ENCODE measurements at places on chromosomes 7 and 10.

DNA sequence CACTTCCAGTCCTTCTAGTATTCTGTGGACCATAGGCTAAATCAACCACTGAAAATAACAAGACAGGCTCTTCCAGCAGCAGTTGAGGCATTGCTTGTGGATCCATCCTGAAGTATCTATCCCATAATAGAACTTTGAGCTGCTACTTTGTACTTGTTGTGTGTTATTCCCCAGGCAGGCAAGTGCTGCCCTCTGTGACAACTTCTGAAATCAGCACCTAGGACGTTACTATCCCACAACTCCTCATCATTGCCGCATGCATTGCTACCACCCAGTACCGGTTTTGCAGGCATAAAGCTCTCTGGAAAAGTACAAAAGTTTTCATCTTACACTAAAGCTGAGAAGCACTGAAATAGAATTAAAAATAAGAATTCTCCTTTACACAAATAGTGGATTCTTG lies 145.3 kb downstream of the HTR7 start:
- no peak for DNase-seq

- DNase-seq = no peak
Observed at GRCh38 chr10:49690698-49691356, 11.4 kb downstream of the C10orf53 start.

DNA sequence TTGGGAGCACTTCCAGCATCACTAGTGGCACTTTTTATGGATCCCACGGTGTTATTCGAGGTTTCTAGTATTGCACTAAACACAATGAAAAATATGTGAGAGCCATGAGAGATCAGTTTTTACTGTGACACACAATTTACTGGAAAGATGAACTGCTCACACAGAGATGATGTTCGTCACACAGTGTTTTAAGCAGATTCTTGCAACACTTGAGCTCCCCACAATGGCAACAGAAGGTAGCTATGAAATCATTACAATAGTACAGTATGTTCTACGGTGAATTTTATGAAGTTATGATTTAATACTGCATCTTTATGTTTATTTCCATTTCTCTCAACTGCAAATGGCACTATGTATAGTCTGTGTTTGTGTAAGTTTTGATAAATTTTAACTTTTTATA lies 27.4 kb upstream of the ENTPD1 start:
- DNase-seq = no peak

- DNase-seq = no peak
Observed at GRCh38 chr10:43772171-43772570, 123.5 kb upstream of the ZNF32 start.

- DNase-seq = no peak
Observed at GRCh38 chr10:102497545-102497944, 5.0 kb downstream of the ACTR1A start.

GRCh38 chr7:75567948-75568595 lies 76.0 kb downstream of the SPDYE5 start:
- no peak for DNase-seq

DNA sequence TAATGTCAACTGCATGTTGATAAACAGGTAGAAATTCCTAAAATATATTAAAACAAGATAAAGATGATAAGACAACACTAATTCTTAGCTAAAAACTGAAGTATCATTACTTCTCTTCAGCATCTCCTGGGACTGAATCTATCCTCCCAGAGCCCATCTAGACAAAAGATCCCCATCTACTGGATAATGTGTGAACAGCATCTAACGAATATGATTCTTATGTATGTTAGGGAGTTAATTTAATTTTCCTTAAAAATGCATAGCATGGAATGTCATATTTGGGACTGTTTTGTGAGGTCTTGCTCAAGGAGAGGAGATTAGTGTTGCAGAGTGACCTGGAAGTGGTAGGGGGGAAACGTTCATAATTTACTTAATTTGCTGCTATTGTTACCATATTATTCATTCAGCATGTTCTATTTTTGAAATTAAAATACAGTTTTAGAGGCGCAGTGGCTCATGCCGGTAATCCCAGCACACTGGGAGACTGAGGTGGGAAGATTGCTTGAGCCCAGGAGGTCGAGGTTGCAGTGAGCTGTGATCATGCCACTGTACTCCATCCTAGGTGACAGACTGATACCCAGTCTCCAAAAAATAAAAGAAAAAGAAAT lies 305.1 kb upstream of the CSTF2T start:
- peak; percentile 72 for DNase-seq

DNA sequence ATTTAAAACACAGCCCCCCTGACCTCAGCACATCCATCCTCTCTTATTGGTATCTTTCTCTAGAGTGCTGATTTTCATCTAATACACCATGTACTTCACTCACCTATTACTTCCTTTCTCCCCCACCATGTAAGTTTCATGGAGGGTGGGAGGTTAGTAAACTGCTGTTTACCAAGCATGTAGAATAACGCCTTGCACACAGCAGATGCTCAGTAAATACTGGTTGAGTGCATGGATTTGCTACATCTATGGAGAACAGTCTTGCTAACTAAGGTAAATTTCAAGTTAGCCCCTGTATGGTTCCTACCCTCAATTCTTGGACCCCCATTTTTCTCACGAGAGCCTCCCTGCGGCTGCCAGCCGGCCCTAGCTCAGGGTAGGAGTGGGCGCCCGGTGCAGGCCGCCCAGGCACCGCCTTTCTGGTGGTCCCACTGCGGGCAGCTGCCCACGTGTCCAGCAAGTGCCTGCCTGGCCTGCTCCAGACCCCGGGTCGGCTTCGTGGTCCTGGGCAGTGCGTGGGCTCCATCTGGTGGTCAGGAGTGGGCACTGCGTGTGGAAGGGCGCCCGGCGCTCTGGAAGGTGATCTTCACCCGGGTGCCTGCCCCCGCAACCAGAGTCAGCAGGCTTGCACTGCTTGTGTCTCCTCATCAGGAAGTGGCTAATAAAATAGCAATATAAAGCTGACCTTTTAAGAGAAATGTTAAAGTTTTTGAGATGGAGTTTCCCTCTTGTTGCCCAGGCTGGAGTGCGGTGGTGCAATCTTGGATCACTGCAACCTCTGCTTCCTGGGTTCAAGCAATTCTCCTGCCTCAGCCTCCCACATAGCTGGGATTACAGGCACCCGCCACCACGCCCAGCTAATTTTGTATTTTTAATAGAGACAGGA lies 63.4 kb upstream of the DNAJB6 start:
- DNase-seq = peak; percentile 95

- DNase-seq = no peak
Observed at GRCh38 chr7:88363249-88363648, 56.6 kb upstream of the STEAP4 start.

DNA sequence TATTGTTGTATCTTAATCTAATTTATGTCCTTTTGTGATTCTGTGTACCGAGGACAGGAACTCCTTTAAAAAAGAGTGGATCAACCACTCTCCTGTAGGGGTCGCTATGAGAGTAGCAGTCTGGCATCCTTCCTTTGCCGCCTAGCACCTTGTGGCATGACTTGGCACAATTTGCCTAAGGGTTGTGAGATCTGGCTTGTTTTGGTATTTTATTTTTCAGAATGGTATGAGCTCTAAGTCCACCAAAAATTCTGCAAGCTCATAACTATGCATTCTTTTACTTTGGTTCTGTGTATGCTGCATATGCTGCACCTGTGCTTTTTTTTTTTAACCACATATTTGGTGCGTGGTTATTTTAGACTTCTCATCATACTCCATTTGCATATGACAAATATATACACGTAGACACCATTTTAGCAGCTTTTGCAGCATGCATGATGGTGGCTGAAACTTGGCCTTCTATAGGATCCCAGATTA lies 112.8 kb downstream of the CDK14 start:
- no peak for DNase-seq

GRCh38 chr7:70479153-70480021 lies 652.6 kb upstream of the GALNT17 start:
- DNase-seq = no peak

- no peak for DNase-seq
Observed at GRCh38 chr10:131875501-131875900, 25.3 kb upstream of the PPP2R2D start.

DNA sequence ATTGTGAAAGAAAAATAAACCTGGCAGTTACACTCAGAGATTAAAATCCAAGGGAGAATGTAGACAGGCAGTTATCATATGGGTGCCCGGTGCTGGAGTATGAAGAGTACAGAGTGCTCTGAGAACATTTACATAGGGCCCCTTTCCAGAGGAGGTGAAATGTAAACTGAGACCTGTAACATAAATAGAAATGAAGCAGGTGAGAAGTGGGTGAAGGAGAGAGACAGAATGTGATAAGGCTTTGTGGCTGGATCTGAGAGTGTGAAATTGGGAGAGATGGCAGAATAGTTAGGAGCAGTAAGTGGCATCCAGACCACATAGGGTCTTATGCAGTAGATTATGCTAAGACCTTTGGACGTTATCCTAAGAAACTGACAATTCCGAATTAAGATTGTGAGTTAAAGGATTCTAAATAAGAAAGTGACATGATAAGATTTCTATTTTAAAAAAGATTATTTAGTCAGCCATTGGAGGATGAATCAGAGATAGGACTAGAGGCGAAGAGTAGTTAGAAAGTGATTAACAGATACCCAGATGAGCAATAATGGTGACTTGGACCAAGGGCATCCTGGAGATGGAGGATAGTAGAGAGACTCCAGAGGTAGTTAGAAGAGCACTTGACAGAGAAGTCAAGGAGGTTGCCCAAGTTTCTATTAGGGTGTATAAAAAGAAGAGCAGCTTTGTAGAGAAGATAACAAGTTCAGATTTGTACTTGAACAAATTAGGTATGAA lies 36.7 kb downstream of the DNAH11 start:
- no peak for DNase-seq

DNA sequence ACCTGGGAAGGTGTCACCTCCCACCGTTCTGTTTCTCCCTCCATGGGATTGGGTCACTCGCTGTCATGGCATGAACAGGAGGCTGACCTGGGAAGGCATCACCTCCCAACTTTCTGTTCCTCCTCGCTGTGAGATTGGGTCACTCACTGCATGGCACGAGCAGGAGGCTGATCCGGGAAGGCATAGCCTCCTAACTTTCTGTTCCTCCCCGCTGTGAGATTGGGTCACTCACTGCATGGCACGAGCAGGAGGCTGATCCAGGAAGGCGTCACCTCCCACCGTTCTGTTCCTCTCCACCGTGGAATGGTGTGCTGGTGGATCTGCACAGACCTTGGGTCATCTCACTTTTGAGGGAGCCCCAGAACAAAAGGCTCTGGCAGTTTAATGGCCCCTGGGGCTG lies 239.2 kb upstream of the PRKCQ start:
- no peak for DNase-seq

- no peak for DNase-seq
Observed at GRCh38 chr7:18511351-18512140, 16.0 kb downstream of the HDAC9 start.

GRCh38 chr7:93551063-93551895 lies 23.2 kb downstream of the CALCR start:
- peak; percentile 38 for DNase-seq

- no peak for DNase-seq
Observed at GRCh38 chr7:44315301-44315903, 10.0 kb downstream of the CAMK2B start.

DNA sequence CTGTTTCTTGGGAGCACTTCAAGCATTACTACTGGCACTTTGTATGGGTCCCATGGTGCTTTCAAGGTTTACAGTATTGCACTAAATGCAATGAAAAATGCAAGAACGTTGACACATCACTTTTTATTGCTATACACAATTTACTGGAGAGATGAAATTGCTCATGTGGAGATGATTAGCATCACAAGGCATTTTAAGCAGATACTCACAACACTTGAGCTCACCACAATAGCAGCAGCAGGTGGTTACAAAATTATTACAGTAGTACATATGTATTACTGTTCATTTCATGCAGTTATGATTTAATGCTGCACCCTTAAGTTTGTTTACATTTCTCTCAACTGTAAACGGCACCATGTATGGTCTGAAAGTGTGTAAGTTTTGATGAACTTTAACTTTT lies 537.7 kb downstream of the GRM8 start:
- DNase-seq = no peak

DNA sequence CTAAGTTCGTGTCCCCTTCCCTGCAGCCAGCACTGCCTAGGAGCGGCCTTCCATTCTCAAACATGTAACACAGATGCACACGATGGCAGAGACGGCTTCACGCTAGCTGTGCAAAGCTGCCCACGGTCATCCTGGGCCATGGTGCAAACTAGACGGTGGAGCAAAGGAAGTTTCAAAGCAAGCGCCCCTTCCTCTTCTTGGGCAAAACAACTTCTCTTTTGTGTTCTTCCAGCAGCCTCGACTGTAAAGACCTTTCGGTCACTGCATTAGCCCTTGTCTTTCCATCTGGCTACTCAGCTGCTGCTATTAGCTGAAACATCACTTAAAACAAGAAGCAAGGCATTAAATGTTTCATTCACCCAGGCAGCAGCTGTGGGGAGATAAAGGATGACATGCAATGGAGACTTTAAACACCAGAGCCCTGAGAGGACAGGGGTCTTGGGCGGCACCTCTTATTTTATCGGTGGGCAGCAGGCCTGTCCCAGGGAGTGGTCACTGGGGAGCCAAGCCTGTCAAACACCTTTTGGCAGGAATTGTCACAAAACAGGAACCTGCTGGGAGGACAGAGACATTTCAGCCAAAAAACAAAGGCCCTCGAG lies 214.8 kb downstream of the KLF6 start:
- DNase-seq = no peak

- no peak for DNase-seq
Observed at GRCh38 chr10:125689955-125690569, 7.1 kb upstream of the TEX36 start.
